ENCODE measurements at places on chromosomes 6 and 20.

DNA sequence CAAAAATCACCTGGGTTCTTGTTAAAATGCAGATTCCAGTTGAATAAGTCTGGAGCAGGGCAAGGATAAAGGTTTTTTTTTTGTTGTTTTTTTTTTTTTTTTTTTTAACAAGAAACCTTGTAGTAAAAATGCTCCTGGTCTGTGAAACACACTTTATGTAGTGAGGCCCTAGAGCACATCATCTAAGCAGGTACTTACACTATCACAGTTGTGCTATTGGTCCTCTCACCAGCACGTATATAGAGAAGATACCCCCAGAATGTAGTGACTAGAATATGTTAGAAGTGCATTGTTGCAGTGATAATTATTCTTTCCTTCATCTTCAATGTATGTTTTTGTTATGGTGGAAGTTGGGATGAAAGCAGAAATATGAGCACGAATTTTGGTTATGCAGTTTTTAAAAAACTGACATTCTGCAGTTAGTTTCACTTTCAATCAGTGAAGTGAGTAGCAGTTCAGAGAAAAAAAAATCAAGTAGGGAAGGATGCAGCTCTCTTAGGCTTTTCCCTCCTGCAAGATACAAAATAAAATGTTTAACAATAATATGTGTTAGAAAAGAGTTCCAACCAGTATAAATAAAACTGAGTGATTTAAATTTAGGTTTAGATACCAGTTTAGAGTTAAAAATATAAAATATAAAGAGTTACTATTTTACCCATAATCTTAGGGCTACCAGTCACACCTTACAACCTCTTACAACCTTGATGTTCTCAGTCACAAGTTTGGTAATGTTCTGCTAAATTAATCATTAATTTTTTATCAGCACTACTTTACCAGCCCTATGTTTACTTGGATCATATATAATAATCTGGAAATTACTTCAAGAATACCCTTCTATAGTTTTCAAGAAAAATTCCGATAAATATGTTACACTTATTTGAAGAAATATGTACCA lies 9.2 kb upstream of the DEFB113 start:
- no peak for DNase-seq

GRCh38 chr20:8849990-8850389 lies 218.9 kb upstream of the PLCB4 start:
- no peak for DNase-seq

DNA sequence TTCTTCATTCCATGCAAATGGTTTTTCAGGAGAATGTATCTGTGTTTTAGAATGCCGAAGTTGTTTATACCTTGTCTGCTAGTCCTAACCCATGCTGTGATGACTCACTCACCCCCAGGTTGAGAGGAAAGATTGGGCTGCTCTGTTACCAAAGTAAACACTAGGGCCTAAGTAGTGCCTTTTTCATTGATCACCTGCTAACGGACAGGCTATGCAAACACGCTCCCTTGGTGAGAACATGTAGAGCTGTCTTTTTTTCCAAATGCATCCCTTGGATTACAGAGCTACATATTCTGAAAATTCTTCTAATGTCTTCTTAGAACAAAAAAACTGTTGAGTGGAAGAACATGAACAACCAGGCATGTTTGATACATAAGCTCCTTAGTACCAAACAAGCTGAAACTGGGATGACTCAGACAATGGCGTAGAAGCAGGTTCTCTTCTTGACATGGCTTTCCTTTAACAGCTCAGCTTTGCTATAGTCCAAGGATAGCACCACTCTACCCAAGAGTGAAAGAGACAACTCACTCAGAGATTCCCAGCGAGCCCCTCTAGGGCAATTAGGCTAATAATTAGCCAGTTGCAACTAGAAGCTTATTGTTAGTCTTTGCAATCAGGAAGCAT lies 20.5 kb downstream of the PERP start:
- DNase-seq, result no peak

DNA sequence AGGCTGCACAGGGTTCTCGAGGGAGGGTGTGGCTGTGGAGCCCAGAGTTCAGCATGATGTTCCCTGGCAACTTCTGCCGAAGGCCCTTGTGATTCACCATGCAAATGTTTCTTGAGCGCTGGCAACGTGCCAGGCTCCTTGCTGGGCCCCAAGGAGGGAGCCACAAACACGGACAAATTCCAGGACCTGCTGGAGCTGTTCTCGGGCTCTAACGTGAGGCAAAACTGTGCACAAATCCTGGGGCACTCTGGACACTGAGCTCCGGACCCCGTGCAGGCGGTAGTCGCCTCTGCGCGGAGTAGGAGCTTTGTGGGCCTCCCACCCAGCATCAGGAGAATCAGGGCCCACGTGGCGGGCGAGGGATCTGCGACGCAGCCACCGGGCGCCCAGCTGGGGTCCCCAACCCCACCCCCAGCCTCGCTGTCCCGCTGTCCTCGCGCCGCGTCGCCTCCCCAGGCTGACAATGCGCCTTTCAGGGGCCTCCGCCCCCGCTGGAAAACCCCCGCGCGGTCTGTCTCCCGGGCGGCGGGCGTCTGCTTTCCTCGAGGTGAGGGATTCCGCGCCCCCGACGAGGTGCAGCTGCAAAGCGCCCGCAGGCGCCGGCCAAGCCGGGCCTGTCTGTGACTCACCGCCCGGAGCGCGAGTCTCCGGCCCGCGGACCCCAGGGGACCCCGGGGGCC lies 31.7 kb upstream of the SCUBE3 start:
- DNase-seq, result no peak

DNA sequence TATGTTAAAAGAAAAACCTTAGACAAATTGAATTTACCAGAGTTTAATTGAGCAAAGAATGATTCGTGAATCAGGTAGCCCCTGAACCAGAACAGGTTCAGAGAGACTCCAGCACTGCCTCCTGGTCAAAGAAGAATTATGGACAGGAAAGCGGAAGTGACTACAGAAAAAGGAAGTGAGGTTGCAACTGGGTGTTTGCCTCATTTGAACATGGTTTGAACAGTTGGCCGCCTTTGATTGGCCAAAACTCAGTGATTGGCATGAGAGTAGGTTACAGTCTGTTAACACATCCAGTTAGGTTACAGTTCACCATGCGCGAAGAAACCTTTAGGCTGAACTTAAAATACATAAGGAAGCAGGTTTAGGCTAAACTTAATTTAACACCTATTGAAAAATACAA lies 248.8 kb downstream of the TFAP2A start:
- DNase-seq, result no peak

- no peak for DNase-seq
Measured at GRCh38 chr6:159838020-159838744, 38.1 kb downstream of the PNLDC1 start.

GRCh38 chr6:138685257-138685656 lies 88.3 kb upstream of the CCDC28A start:
- no peak for DNase-seq

GRCh38 chr6:7112171-7112570 lies 4.4 kb downstream of the RREB1 start:
- no peak for DNase-seq

DNA sequence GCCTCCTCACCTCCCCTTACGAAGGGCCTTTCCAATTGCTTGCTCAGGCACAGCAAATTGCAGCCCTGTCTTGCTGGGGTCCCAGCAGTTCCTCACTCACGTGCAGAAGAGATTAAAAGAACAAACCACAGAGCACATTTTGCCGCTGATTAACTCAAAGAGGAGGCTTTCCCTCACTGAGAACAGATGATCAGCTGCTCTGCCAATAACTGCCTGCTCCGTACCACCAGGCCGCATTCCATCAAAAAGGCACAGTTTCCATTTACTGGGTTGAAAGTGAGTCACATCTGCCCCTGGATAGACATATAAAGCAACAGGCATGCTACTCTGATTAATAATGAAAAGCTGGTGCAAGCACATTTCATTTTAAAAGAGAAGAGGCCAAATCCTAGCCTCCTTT lies 446.8 kb downstream of the PTPRT start:
- DNase-seq, result no peak

- no peak for DNase-seq
Measured at GRCh38 chr6:32954986-32955802, 2.3 kb upstream of the HLA-DMA start.

- no peak for DNase-seq
Measured at GRCh38 chr6:74073999-74074398, 378.0 kb downstream of the CD109 start.

- DNase-seq, result no peak
Measured at GRCh38 chr6:149921361-149921760, 1.6 kb downstream of the RAET1G start.

DNA sequence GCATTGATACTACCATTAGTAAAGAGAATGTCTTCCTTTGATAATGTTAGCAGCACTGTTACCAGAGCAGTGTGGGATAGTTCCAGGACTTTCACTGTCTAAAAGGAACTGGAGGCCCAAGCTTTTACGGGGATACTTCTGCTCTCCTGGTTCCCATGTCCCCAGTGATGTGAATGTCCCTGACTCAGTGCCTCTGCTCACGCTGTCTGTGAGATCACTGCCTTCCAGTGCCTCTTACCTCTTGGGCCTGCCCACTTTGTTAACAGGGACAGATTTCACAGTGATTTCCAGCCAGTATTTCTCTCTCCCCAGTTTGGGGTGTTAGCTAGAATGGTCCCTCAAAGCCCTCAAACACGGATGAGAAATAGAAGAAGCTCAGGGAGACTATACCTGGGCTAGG lies 14.4 kb downstream of the PTPRA start:
- DNase-seq, result no peak

DNA sequence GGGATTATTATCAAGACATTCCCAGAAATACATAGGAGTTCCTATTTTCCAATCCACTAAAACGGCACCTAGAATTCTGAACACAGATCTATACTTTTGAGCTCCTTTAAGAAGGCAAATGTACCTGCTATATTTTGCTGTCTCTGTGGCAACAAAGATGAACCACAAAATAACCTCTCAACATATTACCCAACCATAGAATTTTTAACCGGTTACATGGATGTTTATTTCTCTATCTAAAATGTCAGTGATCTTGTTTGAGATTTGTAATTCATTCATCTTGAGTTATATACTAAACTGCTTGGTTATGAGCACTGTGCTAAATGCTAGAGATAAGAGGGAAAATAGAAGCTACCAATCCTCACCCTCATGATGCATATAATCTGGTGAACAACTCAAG lies 117.5 kb upstream of the HMGCLL1 start:
- DNase-seq, result no peak

DNA sequence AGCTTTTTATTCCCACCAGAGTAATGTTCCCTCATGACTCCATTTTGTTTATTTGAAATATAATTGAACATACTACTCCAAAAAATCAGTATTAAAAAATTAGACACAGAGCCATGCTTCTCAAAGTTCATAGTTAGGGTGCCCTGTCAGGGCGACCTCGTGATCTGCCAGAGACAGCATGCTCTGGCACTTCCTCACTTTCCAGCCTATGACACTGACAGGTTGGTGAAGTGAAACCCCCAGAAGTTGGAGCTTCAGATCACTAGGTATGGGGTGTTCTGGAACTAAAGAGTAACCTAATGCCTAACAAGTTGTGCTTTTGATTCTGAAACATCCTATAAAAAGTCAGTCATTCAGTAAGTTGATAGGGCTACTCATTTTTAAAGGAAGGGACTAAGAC lies 93.0 kb downstream of the TBC1D7 start:
- DNase-seq, result no peak

DNA sequence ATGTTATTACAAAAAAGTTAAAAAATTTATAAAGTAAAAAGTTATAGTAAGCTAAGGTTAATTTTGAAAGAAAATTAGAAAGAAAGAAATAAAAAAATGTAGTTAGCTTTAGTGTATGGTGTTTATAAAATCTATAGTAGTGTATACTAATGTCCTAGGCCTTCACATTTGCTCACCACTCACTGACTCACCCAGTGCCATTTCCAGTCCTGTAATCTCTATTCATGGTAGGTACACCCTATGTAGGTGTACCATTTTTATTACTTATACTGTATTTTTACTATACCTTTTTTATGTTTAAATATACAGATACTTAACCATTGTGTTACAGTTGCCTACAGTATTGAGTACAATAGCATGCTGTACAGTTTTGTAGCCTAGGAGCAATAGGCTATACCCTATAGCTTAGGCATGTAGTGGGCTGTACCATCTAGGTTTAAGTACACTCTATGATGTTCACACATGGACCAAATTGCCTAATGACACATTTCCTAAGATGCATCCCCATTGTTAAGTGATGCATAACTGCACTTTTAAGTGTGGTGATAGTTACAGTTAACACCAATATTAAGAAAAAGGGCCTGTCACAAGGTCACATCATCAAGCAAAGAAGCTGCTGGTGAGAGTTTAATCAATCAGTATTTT lies 8.0 kb downstream of the CD2AP start:
- DNase-seq, result no peak

DNA sequence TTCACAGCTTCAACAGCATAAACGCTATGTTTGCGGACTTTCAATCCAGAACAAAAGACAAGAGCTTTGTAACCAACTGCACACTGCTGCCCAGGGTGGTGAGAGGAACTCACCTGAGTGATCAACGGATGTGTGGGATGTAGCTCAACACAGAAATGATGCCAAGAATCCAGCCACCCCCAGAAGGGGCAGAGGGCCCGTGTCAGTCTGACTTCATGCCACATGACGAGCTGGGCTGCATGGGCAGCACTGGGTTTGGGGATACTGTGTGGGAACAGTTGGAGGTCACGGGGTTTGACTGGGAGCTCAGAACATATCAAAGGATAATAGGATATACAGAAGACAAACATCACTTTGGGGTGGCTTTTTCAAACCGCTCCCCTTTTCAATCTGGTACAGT lies 79.4 kb upstream of the TRAF3IP2 start:
- DNase-seq, result no peak

DNA sequence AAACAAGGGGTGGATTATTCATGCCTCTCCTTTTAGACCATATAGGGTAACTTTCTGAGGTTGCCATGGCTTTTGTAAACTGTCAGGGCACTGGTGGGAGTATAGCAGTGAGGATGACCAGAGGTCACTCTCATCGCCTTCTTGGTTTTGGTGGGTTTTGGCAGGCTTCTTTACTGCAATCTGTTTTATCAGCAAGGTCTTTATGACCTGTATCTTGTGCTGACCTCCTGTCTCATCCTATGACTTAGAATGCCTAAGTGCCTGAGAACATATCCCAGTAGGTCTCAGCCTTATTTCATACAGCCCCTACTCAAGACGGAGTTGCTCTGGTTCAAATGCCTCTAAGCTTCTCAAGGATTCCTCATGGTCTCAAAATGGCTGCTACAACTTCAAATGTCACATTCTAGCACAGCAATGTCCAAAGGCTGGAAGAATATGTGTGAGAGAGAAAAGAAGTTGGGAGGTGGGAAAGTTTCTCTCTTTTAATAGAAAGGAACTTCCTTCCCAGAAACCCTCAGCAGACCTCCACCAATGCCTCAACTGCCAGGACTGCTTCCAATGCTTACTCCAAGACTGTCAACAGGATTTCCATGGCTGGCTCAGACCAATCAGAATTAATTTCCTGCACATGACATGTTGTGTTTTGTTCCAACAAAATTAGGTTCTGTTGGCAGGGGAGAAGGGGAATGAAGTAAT lies 46.6 kb upstream of the SLC9A8 start:
- no peak for DNase-seq

GRCh38 chr6:41191569-41191968 lies 9.4 kb downstream of the TREML2 start:
- DNase-seq, result no peak
